ENCODE measurements at places on chromosomes 11 and 22. TPM values are rescaled to one million over a fixed set of nuclear protein-coding genes. Genes with fewer than 3 reads are reported as not detected.

GRCh38 chr11:41201156-41201555 is 258.3 kb downstream of the LRRC4C start:
- peak; percentile 36 for DNase-seq

DNA sequence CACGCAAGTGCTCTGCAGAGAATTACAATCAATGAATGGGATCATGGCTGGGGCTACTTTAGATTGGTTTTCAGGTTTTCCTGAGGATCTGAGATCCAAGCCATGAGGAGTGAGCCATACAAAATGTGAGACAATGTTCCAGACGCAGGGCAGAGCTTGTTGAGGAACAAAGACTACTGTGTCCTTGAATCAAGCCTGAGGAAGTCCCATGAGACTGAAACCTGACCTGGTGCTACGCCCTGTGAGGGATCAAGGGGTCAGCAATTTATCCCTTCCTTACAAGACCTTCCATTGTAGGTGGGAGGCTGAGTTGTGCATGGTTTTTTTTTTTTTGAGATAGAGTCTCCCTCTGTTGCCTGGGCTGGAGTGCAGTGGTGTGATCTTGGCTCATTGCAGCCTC is 2.1 kb downstream of the INCENP start:
- DNase-seq, result no peak

GRCh38 chr11:70872955-70873735 is 379.2 kb downstream of the SHANK2 start:
- no peak for DNase-seq

The CYTH4 gene
- total RNA-seq, result 0.26 TPM

DNA sequence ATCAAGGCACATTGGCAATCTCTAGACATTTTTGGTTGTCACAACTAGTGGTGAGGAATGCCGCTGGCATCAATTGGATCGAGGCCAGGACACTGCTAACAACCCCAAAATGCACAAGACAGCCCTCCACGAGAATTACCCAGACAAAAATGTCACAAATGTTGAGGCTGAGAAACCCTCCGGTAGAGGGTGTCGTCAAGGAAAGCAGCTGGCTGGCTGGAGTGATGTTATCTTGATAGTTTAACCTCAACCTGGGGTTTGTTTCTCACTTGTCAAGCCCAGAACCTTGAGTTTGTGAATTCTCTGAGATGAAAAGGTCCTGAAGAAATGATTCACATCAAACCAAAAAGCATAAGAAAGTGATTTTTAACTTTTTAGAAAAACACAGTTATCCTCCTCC is 21.1 kb upstream of the TMPRSS13 start:
- no peak for DNase-seq

The AGBL2 gene
- 2.1 TPM for total RNA-seq

DNA sequence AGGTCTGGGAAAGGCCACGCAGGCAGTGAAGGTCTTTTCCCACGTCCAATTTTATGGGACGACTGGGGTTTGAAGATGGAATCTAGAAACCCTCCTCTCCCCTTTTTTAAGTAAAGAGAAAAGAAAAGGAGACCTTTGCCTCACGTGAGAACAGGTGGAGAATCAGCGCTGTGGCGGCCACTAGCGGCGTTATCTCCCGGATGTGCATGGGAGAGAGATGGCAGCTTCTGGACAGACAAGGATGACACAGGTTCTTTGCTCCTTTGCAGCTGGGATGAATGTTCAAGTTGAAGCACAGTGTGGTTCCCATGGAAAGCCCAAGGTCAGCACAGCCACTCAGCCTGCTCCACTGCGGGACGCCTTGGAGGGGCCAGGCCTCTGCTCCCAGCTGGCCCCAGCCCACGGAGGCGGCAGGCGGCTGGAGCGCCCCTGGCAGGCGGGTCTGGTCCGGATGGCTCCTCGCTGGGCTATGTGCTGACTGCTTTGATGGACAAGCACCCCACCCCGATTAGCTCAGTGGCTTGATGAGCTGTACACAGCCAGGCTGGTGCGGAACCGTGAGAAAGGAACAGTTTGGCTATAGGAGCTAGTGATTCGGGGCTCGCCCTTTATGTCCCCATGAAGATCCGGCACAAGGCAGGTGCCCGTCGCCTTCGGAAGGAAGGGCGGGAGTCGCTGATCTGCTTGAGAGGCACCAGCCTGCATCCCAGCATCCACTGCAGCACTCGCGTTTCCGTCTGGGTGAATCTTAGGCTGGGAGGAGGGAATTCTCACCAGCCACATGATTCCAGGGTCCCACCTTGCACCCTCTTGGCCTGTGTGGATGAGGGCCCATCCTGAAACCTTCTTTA is 14.5 kb upstream of the BID start:
- no peak for DNase-seq

DNA sequence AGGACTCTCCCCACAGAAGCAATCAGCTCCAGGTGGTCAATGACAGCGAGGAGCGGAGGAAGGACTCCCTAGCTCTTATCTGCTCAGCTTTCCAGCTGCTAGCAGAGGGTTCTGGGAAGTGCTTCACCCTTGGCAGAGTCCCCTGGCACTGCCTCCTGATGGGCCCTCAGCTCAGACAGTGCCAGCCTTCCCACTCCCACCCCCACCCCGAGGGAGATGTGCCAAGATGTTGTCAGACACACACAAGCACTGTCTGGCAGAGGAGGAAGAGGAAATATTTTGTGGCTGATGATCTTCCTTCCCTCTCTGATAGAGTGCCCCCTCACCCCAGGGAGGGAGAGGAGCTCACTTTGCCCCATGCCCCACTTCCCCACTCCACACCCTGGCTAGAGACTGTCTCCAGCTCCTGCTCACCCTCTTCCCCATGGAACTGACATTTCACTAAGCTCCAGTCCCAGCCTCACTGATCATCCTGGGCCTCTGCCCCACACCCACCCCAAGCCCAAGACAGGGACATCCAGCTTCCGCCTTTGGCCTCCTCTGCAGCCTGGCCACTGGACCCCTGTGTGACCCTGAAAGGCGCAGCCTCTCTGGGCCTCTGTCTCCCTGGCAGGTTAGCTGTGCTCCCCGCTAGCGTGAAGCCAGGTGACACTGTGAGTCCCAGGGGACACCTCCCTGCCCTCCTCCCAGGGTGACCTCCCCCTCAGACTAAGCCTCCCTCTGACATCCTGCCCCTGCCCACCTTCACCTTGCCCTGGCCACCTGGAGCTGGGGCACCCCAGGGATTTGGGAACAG is 44.5 kb downstream of the SLCO2B1 start:
- DNase-seq, result no peak

GRCh38 chr11:85531191-85531897 is 95.8 kb downstream of the DLG2 start:
- DNase-seq, result no peak

DNA sequence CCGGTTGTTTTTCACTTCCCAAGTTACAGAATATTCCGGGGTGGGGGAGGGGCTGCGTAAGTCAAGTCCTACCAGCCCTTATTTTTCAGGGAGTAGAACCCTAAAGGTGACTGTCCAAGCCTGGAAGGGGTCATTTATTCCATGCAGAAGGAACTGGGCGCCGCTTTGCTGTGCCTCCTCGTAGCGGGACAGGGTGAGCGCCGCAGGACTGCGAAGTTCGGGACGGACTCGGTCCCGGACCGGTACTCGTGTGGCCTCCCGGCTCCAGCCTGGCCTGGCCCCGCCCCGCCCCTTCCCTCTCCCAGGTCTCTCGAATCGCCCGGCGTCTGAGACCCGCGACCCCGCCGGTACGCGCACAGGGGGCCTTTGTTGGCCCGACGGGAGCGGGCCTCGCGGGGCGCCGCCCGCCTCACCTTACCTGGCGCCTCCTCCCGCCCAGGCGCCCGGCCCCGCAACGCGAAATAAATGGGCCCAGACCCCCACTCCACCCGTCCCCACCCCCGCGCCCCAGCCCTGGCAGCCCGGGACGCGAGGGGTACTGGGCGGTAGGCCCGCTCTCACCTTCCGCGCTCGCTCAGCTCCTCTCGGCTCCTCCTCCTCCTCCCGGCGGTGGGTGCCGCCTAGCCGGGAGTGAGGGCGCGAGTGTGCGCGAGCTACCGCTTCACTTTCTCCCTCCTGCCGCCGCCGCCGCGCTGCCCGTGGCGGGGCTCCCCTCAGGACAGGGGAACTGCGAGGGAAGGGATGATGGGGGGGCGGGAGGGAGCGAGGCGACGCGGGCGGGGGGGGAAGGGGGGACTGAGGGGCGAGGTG is 698 bp downstream of the PAK1 start:
- DNase-seq, result peak; percentile 15

- no peak for DNase-seq
Observed at GRCh38 chr11:68377389-68377795, 65.0 kb downstream of the LRP5 start.

DNA sequence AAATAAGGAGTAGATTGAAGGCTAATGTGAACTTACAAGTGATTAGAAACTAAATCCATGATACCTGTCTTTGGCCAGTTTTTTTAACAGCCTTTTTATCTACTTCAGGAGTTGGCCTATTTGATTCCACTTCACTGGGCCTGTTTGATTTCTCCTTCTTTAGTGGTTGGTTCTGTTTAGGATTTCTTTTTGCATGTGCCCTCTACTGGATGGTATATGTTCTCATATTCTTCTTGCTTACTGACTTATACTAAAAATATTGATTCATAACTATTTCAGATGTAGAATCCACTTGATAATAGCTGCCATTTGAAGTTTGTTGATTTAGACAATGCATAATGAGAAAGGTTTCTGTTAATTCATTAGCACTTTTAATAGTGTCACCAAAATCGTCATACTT is 53.9 kb downstream of the USP47 start:
- no peak for DNase-seq

- DNase-seq, result peak; percentile 32
Observed at GRCh38 chr11:102120437-102120973, 10.3 kb downstream of the YAP1 start.

GRCh38 chr22:30804626-30805025 is 110.0 kb downstream of the OSBP2 start:
- DNase-seq, result no peak

DNA sequence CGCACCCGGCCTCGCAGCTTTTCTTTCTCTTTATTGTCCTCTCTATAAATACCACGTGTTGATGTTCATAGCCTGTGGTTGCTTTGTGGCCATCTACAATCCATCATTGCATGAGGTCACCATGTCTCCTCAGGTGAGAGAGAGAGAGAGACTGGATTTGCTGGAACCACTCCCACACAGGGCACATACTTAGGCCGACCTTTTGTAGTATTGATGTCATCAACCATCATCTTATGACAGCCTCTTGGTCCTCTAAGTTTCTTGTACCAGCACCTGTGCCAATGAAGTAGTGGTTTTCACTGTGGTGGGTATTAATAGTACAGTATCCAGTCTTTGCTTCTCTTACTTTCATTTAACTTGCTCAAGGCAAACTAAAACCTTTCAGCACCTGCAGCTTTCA is 22.8 kb upstream of the P2RY6 start:
- no peak for DNase-seq

The HEPHL1 gene
- not detected for total RNA-seq

All from fibroblast of lung (primary cell).